ENCODE measurements at places on chromosomes 7 and 10. TPM values are rescaled to one million over a fixed set of nuclear protein-coding genes. Genes with fewer than 3 reads are reported as not detected.

The GIMAP4 gene
- 42.2 TPM for total RNA-seq

The FGL2 gene
- total RNA-seq = 110 TPM

The TCERG1L gene
- 0.31 TPM for total RNA-seq

The TDRD1 gene
- total RNA-seq = 1.6 TPM

The AGR2 gene
- total RNA-seq = 73.1 TPM

The NYAP1 gene
- total RNA-seq = 2.3 TPM

The GRM3 gene
- total RNA-seq = not detected

The RARRES2 gene
- 35.5 TPM for total RNA-seq

The KIF11 gene
- 16.1 TPM for total RNA-seq

The HELLS gene
- 39.9 TPM for total RNA-seq

The MYL7 gene
- total RNA-seq = not detected

The CEP55 gene
- 8.9 TPM for total RNA-seq

The RSBN1L gene
- 38.7 TPM for total RNA-seq

The CALML5 gene
- total RNA-seq = 0.41 TPM

The ZNF282 gene
- 26.2 TPM for total RNA-seq

The SPOCK2 gene
- total RNA-seq = 8.3 TPM

The TAS2R5 gene
- 4.5 TPM for total RNA-seq

The NEUROD6 gene
- 0.21 TPM for total RNA-seq

The DYNC1I1 gene
- total RNA-seq = 2.6 TPM

The AGR3 gene
- 4.9 TPM for total RNA-seq

The ENKUR gene
- total RNA-seq = 0.21 TPM

The SEMA3D gene
- total RNA-seq = 18.1 TPM

The KCND2 gene
- 1.3 TPM for total RNA-seq

The RAPGEF5 gene
- 83.7 TPM for total RNA-seq

The SPACDR gene
- not detected for total RNA-seq

The THSD7A gene
- total RNA-seq = 10.6 TPM

The CABCOCO1 gene
- total RNA-seq = 0.92 TPM

The PIP4K2A gene
- 19.8 TPM for total RNA-seq

The MNX1 gene
- total RNA-seq = not detected

The MYOZ1 gene
- 706 TPM for total RNA-seq

The UCMA gene
- total RNA-seq = not detected

All from tongue (tissue), 3 donors.